ENCODE measurements at places on chromosomes 7 and 10. TPM values are rescaled to one million over a fixed set of nuclear protein-coding genes. Genes with fewer than 3 reads are reported as not detected.

DNA sequence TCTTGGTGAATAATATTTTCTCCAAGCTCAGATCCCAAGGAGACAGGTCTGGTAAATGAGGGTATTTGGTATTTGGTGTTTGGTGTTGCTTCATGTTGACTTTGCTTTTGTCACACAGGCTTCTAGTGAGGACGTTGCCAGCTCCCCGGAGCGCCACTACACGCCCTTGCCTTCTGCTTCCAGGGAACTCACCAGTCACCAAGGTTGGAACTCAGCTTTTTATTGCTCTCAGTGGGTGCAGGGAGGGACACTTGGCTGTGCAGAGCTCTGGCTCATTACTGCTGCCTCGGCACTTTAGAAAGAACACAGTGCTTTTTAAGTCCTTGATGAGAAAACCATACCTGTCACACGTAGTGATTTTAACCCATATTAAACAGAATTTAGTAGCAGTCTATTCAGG lies 892.9 kb downstream of the LRMDA start:
- DNase-seq: no peak

DNA sequence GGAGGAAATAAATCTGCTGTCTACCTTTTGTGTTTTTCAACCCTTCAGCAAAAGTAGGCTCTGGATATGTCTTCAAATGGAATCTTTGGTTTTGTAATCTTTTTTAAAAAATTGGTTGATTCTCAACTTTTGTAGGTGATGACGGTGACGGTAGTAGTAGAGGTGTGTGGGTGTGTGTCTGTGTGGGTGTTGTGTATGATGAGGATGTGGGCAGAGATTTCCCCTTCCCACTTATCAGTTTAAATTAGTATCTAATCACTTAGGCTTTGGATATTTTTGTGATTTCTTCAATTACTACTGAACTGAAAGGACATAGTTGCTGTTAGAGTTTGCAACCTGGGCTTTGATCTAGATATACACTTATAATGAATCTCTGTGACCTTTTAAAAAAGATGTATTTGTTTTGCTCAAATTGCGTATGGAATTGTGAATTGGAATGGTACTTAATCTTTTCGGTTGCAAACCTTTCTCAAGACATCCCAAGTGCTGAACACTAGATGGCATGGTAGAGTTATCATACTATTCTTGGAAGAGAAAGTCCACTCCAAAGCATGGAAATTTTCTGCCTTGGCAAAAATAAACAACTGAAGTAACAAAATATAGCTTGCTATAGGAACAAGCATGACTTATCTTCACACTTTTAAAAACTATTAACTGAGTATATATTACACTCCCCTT lies 51.9 kb upstream of the A1CF start:
- DNase-seq: no peak

GRCh38 chr7:104160375-104160774 lies 47.4 kb downstream of the ORC5 start:
- no peak for DNase-seq

DNA sequence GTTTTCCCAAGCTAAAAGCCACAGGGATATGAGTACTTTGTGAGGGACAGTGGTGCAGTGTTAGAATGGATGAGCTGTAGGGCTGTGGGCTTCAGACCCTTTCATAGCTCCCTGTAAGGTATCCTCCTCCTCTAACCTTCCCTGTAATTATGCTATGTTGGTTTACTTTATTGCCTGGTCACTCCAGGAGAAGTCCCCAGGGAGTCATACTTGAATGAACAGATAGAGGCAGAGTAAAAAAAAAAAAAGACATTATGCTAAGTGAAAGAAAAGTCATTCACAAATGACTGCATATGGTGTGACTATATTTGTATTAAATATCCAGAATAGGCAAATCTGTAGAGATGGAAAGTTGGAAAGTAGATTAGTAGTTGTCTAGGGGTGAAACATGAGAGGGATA lies 434.4 kb downstream of the AUTS2 start:
- no peak for DNase-seq

DNA sequence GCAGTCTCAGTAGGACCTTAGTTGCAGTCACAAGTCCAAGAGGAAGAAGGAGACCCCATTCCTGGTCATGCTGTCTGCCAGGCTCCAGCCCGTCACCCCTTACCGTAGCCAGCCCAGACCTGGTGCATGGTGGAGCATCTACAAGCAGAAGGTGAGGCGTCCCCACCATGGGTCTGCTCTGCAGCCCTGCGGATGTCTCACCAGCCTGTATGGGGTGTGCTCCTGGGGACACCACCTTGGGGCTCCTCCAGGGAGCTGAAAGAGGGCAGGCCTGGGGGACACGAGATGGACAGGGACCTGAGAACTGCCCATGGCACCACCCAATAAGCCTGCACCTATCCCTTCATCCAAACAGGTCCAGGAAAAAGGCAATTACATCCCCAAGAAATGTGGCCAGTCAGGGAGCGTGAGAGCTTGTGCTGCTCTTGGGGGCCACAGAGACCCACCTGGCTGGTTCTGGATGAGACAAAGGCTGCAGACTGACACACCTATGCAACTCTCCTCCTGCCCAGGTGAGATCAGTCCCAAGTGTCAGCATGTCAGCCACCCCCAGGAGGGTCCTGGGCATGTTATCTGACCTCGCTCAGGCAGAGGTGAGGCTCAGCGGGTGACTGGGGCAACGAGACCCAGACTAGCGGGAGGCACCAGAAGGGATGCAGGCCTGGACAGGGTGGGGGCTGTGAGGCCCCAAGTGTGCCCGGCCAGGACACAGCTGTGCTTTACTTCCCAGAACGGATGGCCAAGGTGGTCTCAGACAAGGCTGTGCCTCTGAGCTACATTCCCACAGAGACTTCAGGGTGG lies 84.5 kb upstream of the RET start:
- DNase-seq: no peak

GRCh38 chr10:126126866-126127265 lies 230.5 kb downstream of the FANK1 start:
- no peak for DNase-seq

Gene PPP3CB
- 14.8 TPM for polyA plus RNA-seq

DNA sequence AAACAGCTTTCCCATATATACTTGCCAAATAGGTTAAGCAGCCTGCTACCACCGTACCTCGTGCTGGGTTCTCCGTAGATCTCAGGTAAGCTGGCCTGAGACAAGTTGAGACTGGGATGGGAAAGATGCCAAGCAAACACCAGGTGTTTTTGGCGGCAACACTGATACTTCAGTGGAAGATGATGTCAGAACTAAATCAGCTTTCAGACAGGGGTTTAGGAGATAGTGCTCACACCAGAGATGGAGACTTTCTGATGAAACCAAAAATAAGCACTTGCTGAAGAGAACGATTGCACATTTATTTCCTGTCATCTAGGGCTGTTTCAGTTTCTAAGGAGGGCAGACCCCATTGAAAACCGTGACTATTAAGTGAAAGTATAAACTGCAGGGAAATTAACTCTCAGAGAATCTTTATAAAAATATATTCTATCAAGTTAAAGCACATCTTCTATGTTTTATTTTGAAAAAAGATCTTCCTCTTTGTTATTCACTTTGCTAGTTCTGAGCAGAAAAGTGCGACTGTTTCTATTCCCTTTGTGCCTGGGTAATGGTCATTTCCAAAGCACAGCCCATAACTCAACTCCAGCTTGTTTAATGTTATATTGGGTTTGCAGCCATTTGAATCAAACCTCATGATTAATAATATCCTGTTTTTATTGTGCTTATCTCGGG lies 149.9 kb downstream of the CPED1 start:
- no peak for DNase-seq

Gene GPR26
- polyA plus RNA-seq: not detected

DNA sequence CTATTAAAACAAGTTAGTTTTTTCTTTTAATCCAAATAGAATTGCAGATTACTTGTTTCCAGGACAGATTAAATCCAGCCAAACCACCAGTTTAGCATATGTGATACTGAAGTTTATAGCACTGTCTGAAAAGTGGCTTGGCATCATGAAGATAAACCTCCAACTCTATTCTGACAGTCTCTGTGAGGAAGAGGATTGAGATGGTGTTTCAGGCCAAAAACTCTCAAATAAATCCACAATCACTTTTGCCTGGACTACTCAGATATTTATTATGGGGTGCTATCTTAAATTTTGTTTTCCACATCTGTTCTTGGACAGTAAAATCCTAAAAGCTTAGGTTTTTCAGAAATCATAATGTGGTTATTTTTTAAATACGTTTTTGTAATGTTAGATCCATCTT lies 161.7 kb upstream of the SEMA3C start:
- DNase-seq: no peak

DNA sequence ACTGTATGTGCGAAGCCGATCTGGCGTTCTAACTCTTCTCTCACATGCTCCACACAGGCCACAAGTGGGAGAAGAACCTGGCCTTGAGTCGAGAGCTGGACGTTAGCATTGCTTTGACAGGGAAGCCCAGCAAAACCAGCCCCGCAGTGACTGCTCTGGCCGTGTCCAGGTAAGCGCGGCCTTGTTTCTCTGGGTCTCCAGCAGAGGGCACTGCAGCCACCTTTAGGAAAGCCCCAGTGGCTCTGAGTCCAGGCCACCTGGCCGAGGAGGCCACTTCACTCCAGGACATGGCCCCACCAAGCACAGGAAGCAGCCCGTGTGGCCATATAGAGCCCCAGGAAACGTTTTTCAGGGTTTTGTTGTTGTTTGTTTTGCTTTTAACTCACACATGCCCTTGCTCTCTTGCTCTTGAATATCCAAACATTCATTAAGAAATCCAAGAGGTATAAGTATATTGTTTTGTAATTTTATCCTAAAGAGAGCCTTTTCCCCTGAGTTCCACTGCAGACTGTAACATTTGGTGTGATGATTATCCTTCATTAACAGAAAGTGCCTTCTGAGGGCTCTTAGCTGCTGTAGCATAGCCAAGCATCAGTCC lies 41.8 kb upstream of the LRRC18 start:
- DNase-seq: no peak

GRCh38 chr10:103757531-103758293 lies 97.7 kb downstream of the SH3PXD2A start:
- DNase-seq: no peak

DNA sequence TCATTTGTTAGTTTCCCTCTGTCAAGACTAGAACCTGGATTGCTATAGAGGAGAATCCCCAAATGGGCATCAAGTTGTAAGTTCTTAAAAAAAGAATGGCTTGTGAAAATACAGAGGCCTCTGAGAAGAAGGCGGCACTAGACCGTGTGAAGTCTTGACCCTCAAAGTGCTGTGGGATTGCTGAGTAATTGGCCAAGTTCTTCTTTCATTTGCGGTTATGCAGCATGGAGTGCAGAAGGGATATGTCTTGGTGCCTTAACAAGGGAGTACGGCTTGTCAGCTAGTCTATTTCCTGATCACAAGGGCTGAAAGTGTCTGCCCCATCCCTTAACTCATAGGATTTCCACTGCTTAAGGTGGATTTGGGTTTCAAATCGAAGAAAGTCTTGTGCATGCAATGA lies 81.2 kb downstream of the MKX start:
- no peak for DNase-seq
